ENCODE measurements at places on chromosomes 1 and 21.

DNA sequence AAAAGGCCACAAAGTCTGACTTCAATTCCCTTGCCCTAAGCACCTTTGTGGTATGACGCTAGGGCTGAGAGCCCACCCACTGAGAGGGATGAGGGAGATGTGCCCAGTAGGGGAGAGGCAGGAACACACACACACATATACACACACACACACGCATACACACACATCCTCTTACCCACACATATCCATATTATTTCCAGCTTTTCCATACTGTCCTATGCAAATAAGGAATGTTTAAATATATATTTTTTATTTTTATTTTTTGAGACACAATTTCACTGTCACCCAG lies 3.0 kb downstream of the RAB25 start:
- no peak for DNase-seq

- DNase-seq, result no peak
Observed at GRCh38 chr1:220776254-220776653, 10.5 kb upstream of the MTARC1 start.

- DNase-seq, result no peak
Observed at GRCh38 chr1:162055062-162055461, 14.4 kb upstream of the NOS1AP start.

- no peak for DNase-seq
Observed at GRCh38 chr1:155125511-155125945, 2.1 kb upstream of the EFNA1 start.

GRCh38 chr1:198467342-198467741 lies 73.1 kb downstream of the ATP6V1G3 start:
- no peak for DNase-seq

- no peak for DNase-seq
Observed at GRCh38 chr1:220706480-220706879, 16.3 kb downstream of the C1orf115 start.

GRCh38 chr1:109984190-109984455 lies 442 bp upstream of the AHCYL1 start:
- DNase-seq, result no peak

- no peak for DNase-seq
Observed at GRCh38 chr1:14372526-14372925, 226.0 kb upstream of the KAZN start.

Data from stimulated activated CD8-positive, alpha-beta memory T cell treated with anti-CD3 and anti-CD28 coated beads, Interleukin-15, amount 100 ng/mL, for 1 hour (primary cell).